ENCODE measurements at places on chromosomes 6 and 20.

DNA sequence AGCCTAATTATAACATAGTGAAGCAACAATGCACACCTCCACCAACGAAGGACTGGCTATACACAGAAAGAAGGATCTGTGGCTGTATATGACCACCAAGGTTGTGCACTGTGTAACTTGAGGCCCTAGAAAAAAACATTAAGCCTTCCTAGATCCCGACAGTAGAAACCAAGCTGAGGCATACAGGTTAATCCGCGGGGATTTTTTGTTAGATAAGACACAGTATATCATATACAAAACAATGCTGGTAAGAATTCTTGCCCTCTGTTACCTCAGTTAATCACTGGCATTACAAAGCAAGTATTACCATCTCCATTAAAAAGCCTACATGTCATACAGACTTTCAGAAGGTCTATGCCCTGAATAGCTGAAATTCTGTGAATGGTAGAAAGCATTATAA lies 228.8 kb downstream of the TBC1D32 start:
- DNase-seq: no peak

DNA sequence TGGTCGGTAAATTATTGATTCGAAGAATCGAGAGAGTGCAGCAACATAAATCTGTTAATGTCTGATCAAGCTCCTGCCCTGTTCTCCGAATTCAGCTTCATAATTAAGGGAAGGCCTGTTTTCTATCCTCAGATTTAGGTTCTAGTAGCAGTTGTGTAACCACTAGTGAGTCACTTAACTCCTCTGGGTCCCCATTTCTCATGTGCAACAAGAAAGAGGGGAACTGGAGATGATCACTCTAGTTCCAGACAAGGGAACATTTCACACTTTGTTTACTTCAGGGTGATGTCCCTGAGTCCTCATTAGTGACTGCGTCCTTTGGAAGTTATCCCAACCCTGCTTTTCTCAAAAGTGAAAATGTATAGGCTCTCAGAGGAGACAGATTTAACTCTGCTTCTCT lies 68.1 kb upstream of the RNF146 start:
- no peak for DNase-seq

DNA sequence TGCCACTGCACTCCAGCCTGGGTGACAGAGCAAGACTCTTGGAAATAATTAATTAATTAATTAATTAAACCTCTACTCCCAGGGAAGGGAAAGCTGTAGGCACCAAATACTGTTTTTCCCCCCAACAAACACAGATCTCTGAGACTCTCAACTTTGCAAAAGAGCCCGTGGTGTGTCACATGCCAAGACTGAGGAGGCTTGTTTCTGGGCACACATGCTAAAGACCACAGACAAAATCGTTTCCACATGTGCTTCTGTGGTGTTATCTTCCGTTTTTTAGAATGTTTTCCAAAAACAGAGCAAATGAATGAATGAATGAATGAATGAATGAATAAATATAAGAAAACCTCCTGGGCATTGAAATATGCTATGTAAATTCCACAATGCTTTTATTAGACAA lies 55.6 kb upstream of the ATXN1 start:
- no peak for DNase-seq

DNA sequence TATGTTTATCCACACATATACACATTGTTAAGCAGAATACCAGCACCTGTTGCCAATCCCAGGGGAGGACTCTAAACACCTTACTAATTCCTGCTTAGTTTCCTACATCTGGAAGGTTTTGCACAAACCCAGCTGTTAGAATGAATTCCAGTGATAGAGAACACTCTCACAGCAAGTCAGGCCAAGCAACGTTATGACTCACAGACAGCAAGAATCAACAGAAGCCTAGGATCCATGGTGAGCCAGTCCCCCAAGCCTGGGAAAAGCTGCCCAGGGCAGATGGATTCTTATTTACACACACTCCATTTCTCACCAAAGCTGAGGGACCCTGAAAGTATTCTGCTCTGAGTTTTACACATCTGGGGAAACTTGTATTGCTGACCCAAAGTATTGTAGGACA lies 291.7 kb downstream of the SLC35F1 start:
- no peak for DNase-seq

GRCh38 chr6:103101267-103101666 lies 1707.8 kb downstream of the GRIK2 start:
- no peak for DNase-seq

Measured in cardiac septum (tissue), 1 donor.